ENCODE measurements at places on chromosomes 2 and 18.

DNA sequence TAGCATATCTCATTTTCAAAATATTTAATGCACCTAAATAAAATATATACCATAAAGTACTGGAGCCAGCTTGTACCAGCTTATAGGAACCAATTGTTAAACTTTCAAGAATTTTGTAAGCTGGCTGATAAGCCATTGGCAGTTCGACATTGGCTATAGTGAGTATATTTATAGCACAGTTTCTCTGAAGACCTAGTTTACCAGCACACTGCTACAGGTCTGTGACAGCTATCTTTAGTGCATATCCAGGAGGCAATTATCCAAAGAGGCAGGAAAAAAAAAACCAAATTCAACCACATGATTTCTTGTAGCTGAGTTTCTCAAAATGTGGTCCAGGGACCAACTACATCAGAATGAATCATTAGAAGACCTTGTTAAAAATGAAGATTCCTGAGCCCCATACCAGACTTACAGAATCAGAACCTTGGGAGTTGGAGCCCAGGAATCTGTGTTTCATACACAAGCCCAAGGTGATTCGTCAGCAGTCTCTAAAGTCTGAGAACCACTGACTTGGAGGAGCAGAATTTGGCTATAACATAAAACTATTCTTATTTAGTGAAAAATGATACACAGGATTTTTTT lies 279.0 kb upstream of the NRP2 start:
- no peak for DNase-seq

DNA sequence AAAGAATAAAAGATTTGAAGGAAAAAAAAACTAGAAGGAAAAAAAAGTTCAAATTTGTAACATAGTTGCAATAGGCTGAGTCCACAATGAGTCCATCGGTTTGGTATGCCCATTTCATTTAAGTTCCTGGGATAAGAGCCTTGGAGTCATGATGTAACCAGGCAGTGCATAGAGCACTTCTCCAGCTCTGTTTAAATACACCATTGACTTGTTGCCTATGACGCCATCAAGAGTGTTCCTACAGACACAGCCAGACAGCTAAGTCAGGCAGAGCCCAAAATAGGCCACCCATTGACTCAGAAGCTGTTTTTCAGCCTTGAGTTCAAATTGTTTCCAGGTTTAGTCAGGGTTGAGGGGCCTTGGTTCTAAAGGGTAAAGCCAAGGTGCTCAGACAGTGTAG lies 44.9 kb downstream of the SOCS6 start:
- no peak for DNase-seq

- no peak for DNase-seq
These were observed 121.2 kb downstream of the CCBE1 start for GRCh38 chr18:59575995-59576394.

- no peak for DNase-seq
These were observed 128.7 kb downstream of the NFATC1 start for GRCh38 chr18:79524181-79525078.

- DNase-seq: no peak
These were observed 426.3 kb upstream of the PKDCC start for GRCh38 chr2:41621563-41621962.

GRCh38 chr2:54015798-54016699 lies 45.3 kb upstream of the PSME4 start:
- DNase-seq: peak; percentile 71

DNA sequence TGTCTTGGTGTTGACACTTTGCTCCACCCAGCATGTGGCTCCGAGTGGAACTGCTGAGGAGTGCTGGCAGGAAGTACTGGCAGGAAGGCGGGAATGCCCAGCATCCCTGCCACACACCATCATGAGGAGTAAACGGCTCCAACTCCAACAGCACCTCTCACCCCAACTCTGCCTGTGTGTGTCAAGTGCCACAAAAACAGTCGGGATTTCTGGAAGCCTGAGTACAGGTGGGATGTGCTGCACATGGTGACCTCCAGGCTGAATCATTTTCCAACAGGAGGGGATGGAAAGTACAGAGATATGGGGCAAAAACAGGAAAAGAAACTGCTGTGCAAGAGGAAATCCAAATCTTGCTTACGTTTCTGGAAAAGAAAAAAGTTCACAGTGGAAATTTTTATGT lies 53.6 kb downstream of the PARD6G start:
- DNase-seq: no peak

- no peak for DNase-seq
These were observed 136.4 kb upstream of the CELF4 start for GRCh38 chr18:37701967-37702366.

DNA sequence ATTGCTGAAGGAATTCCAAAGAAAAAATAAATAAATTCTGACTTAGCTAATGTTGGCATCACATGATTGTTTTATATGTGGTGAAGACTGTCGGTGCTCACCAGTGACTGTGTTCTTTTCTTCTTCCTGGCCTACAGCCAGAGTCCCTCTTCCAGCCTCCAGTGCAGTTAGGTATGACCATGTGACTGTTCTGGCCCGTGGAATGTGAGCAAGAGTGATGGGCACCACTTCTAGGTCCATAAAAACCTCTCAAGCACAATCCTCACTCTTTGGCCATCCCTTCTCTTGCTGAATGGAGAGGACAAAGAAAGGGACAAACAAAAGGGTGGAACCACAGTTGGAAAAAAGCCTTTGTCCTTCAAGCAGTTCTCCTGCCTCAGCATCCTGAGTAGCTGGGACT lies 39.0 kb upstream of the BMPR2 start:
- DNase-seq: no peak

GRCh38 chr2:70505613-70506391 lies 47.8 kb downstream of the TGFA start:
- no peak for DNase-seq

DNA sequence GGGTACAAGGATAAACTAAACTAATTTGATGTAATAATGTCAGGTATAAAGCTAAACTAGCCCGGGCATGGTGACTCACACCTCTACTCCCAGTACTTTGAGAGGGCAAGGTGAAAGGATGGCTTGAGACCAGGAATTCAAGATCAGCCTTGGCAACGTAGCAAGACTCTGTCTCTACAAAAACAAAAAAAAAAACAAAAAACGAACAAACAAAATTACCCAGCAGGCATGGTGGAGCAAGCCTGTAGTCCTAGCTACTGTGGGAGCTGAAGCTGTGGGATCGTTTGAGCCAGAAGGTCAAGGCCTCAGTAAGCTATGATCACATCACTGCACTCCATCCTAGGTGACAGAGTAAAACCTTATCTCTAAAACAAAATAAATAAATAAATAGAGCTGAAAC lies 131.8 kb upstream of the KYNU start:
- no peak for DNase-seq

- no peak for DNase-seq
These were observed 132.7 kb upstream of the TTC27 start for GRCh38 chr2:32495139-32495538.

Measured in stomach (tissue), 19 donors.